Stimulated activated CD8-positive, alpha-beta memory T cell treated with anti-CD3 and anti-CD28 coated beads, Interleukin-15, amount 100 ng/mL, for 48 hours (primary cell): ENCODE measurements at places on chromosomes 3 and 15.

- no peak for DNase-seq
Observed at GRCh38 chr3:14822670-14823390, 4.1 kb downstream of the FGD5 start.

- no peak for DNase-seq
Observed at GRCh38 chr15:75982468-75982867, 29.8 kb downstream of the NRG4 start.

- peak; percentile 61 for DNase-seq
Observed at GRCh38 chr3:46812237-46812791, 50.9 kb downstream of the MYL3 start.

DNA sequence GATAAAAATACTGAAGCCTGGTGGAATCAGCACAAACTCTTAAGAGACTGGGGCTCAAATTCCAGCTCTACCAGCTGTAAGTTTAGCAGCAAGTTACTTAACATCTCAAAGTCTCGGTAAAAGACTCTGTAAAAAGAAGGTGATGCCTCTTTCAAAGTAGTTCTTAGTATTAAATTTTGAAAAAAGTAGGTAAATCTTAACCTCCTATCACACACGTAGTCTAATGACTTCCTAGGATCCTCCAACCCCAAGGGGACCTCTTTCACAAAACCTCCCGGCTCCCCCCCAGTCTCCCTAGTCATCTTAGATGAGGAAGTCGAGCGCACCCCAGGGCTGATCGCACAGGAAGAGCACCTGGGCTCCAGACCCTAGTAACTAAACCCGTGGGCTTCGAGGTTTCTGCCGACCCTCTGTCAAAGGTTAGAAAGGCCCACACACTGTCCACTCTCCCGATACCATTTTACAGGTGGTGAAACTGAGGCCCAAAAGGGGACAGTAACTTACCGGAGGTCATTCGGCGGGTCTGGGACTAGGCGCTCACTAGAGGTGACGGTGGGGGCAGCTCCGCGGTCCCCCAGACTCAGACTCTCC, 427 bp downstream of the MBD4 start:
- no peak for DNase-seq

DNA sequence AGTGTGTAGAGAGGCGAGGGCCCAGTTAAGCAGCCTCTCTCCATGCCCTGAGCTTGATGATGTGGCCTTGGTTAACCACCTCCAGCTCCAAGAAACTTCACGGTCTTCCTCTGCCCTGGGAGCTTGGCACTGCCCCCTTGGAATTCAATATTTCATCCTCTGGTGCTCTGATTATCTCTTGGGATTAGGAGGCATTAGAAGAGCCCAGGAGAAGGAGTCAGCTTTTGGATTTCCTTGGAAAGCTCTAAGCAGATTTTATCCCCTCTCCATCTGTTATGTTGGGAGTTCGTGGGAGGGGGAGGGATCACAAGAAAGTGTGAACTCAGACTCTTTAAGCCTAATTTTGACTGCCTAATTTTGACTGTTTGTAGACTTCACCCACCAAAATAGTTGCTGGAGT, 132.7 kb upstream of the AGBL1 start:
- DNase-seq, result no peak

DNA sequence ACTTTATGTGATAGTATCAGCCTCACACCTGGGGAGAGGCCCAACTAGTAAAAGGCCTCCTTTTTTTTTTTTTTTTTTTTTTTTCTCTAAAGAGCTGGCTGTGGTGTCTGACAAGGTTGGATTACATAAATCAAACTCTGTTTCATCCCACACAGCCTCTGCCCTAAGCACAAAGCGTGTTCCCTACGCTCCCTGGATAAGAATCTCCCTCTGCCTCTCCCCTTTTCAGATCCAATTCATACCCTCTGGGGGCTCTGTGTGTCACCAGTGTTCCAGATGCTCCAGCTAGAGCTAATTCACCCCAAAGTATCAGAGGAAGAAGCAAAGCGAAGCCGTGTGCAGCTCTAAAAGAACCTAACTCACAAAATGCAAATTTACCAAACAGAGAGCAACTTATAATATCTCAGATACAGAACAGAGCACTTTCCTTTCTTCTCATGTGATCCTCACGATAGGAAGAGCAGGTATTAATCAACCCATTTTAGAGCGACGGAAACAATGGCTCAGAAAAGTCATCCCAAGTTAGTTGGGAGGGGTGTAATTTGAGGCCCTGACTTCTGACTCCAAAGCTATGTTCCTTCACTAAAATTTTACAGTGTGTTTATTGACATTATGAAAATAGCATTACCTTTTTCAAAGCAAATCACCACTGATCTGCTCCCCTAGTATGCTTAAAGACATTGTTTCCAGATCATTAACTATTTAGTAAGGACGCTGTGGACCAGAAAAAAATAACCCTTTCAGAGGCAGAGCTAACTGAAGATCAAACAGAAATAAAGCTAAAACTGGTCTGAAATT, 12.4 kb downstream of the BMF start:
- no peak for DNase-seq

DNA sequence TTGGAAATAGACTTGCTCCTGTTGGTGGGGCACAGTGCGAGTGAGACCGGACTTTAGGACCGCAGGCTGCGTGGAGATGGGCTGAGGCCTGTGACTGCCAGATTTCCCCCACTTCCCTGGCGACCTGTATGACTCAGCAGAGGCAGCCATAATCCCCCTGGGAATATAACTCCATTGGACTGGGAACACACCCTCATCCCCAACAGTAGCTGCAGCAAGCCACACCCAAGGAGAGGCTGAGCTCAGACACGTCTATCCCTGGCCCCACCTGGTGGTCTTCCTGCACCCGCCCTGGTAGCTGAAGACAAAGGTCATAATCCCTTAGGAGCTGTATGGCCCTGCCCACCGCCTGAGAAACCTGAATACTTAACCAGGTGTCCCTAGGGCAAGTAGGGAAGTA, 42.6 kb downstream of the DZIP1L start:
- DNase-seq, result no peak

- DNase-seq, result no peak
Observed at GRCh38 chr3:179321668-179322285, 1.1 kb upstream of the ZNF639 start.

DNA sequence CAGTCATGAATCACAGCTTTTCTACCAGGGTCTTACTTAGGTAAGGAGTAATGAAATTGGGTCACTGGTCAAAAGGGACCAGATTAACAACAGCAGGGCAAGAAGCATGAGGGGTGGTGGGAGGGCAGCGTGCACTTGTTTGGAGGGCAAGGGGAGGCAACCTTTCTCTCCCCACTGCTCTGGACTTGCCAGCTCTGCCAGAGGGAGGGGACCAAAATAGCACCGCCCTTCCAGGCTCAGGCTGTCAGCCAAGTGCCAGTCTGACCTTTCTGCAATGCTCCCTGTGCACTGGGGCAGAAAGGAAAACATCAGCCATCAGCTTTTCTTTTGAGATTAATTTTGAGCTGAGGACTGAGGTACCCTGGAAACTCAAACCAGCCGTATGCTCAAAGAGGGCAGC, 4.5 kb upstream of the ULK3 start:
- no peak for DNase-seq

DNA sequence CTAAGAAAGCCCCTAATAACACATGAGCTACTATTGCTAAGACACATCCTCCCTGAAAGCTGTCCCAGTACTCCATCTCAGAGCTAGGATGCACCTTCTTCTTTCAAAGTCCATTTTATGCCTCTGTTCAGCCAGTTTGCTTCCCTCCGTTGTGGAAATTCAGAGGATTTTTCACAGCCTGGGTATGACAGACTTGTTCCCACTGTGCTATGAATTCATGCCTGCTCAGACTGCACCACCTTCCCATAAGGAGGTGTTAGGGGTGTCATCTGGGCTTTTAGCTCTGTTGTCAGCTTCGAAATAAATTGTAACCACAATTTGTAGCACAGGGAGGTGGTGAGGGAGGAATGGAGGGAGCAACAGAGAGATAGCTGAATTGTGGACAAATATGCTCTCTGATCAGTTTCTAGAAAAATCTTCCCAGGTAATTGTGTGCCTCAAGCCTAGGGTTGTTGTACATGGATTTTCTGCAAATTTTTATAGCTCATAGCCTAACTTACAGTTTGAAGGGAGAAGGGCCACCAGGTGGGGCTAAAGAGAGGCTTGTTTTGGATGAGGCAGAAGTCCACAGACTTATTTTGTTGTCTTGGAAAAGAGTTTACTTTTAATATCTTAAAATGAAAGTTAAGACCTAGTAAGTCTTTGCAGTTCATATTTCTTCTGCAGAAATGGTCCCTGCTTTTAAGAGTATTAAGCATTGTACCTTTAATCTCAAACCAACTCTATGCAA, 462.0 kb downstream of the PDCD6IP start:
- DNase-seq, result no peak

DNA sequence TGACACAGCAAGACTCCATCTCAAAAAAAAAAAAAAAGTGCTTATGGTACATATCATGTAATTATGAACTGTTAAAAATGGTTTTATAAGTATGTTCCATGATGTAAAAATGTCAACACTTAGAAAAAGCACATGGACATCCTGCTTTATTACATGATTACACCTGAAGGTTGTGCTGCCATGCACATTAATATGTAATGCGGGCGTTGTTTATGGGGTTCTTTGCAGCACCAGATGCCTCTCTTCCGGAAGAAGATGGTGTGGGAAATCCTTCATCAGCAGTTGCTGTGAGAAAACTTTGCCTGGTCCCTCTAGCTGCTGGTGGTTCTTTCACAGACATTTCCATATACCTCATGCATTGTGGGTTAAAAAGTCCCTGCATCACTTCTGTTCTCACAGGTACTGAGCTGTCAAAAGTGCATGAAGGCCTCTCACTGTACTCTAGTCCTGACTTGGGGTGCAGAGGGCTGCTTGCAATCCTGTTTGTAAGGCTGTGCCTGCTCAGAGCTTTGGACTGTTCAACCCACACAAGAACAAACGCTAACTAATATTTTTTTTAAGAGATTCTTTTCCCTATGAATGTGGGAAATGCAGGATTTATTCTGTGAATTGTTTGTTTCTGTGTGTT, 43.6 kb downstream of the SENP2 start:
- DNase-seq, result no peak

GRCh38 chr3:4750306-4750968, 228.8 kb upstream of the BHLHE40 start:
- no peak for DNase-seq

GRCh38 chr15:80194914-80195313, 42.1 kb downstream of the FAH start:
- no peak for DNase-seq

GRCh38 chr3:186340204-186340603, 21.8 kb downstream of the DGKG start:
- no peak for DNase-seq

DNA sequence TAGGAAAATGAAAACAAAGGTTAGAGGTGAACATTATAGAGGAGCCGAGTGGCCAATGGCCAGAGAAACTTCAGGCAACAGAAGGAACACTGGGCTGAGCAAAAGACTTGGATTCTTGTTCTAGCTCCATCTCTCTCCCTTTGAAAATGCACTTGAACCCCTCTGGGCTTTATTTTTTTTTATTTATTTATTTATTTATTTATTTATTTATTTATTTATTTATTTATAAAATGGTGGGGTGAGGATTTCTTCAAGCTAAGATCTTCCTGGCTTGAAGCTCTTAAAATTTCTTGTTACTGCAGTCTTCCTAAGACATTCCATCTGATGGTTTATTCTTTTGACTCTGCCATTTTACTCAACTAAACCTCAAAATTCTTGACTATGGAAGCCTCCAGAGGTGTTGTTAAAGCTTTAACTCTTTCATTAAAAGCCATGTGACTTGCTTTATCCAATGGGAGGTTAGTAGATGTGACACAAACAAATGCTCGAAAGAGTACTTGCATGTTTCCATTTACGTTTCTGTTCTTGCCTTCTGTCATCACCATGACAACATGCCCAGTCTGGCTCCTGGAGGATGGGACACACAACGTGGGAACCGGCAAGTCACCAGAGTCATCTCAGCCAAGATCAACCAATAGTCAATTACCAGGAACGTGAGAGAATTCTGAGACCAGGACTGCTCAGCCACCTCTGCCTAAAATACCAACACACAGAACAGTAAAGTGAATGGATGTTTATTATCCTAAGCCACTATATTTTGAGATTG, 325.2 kb upstream of the CTNNB1 start:
- no peak for DNase-seq

GRCh38 chr3:177842743-177843734, 645.8 kb upstream of the TBL1XR1 start:
- no peak for DNase-seq

GRCh38 chr3:36893137-36893557, 51.7 kb downstream of the TRANK1 start:
- no peak for DNase-seq

DNA sequence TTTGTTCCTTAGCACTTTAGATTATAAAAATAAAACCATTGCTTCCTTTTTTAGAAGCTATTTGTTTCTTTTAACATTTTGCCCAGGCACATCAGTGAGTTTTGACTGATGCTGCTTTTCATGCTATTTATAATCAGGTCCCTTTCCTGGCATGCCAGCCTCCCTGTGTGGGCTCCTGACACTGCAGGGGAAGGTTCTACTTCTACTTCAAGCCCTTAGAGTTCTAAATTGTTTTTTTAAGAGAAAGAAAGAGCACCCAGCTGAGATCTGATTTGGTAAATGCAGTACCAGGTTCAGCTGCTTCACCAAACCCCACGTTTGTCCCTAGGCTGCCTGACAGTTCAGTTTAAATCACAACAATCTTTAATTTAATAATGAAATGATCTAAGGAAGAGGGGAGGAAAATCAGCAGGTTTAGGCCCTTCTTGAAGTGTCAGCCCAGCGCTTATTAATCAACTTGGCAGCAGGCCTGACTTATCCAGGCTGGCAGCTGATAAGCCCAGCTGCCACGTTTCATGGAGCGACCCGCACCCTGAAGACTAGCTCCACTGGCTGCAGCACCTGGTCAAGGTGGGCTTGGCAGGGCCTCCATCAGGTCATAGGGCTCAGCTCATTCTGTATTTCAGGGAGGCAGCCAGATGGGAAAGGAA, 29.0 kb downstream of the HGD start:
- DNase-seq, result no peak

DNA sequence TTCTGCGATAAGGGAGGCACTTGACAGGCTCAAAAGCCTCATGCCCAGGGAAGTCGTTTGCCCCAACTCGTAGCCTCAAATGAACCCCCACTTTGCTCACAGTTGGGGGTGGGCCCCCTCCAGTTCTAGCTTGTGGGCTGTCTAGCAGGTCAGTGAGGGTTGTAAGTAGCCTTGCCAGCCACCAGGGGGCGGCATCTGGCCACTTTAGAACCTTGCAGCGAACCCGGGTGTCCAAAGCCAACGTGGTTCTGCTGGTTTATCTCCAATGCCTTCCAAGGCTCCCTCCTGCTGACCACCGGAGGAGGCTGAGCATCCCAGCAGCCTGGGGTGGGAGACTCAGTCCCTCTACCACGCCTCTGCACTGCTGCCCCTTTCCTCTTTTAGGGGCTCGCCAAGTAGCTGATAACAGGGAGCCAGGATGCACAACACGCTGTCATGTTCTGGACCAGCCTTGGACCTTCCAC, 9.2 kb upstream of the RBSN start:
- DNase-seq, result peak; percentile 44
